ENCODE measurements at places on chromosomes 4 and X.

DNA sequence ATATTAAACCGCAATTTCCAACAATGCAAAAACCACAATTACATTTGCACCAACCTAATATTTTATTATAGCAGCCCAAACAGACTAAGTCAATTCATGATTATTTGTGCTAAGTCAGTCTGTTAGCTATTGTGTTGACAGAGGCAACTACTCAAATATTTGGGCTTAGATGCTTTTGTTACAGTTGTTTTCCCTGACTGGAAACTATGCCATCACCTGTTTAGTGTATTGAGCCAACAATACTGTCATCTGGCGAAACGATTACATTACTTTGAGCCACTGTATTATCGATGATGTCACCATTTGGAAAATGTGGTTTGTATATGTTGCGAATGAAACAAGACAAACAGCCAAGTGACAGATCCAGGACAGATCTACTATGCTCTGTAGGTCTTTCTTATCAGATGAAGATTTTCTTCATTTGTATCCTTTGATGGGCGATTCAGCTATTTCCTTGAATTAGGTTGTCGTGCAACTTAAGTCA is 38.7 kb upstream of the INTS6L start:
- no peak for DNase-seq

- peak; percentile 62 for DNase-seq
These were observed 6.8 kb upstream of the CLCN5 start for GRCh38 chrX:49915361-49916222.

DNA sequence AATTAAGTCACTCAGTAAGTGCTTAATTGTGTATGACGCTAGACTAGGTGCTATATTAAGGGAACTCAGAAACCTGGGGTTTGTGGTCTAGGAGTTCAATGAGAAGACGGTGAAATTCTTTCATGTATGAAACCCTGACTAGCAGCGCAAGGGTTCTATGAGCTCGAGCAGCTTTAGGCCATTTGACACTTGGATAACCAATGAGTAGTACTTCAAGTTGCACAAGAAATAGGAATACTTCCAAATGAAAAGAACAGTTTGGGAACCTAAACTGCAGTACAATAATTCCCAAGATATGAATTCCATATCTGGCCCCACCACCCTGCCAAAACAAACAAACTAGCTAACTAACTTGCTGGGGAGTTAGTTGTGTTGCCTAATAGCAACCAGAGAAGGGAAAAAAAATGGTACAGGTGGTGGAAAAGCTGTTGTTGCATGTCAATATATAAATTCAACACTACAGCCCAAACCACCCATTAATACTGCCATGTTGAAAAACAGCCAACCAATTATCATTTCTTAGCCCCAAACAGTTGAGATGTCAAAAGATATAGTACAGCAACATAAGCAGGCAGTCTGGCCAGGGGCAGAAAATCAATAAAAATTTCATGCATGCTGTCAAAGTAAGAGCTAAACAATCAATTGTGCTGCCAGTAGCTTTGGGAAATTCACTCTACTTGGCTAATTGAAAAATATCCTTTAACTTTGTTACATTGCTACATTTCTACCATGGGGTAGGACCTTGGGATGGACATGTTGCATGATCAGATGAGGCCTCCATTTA is 54.6 kb upstream of the MCF2 start:
- DNase-seq = peak; percentile 56

DNA sequence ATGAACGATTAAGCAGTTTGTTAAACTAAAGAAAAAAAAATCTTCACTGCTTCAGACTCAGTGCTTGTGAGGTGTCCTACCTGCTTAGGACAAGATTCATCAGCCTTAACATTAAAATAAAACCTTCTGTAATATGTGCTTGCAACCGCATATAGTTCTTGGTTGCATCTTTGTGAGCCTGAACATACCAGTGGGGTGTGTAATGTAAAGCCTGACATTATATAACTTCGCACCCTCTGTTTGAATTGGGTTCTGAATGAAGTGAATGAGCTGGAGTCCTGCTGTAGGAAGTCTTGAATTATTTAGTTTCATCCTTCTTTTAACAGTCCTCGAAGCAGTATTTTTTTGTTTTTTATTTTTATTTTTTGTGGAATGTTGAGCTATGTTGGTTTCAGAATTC is 3.1 kb downstream of the KDM6A start:
- DNase-seq = no peak

GRCh38 chr4:32140636-32141035 is 1420.5 kb downstream of the PCDH7 start:
- DNase-seq = peak; percentile 80

DNA sequence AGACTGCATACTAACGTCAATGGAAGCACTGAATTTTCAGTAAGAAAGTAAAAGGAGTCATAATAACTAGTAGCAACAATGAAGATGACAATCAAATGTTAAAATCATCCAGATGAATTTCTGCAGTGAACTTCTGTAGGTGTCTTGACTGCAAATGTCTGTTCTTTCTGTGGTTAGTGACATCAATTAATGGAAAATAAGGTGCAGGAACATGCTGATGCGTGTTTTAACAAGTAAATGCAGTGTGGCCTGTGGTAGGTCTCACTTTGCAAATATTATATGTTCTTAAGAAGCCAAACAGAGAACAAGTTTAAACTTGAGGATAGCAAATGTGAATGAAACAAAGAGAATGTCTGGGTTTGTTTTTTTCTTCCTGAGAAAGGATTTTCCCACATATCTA is 2.6 kb upstream of the DTHD1 start:
- DNase-seq = no peak

GRCh38 chr4:101306225-101306624 is 41.1 kb downstream of the PPP3CA start:
- DNase-seq = peak; percentile 14

GRCh38 chrX:45208121-45208856 is 7.6 kb upstream of the DIPK2B start:
- no peak for DNase-seq

GRCh38 chr4:26204249-26204825 is 116.5 kb upstream of the RBPJ start:
- no peak for DNase-seq

DNA sequence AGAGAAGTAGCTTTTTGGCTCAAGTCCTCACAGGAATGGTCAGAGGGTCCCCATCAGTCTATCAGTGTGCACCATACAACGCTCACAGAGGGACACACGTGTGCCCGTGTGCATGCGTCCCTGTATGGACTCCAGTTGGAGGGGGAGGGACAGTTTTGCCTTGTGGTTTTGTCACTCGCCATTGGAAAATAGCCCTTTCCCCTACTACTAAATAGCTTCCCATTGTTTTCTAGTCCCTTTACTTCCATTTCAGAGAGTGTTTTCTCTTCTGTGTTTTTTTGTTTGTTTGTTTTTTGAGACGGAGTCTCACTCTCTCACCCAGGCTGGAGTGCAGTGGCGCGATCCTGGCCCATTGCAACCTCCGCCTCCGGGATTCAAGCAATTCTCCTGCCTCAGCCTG is 34.9 kb downstream of the WDR13 start:
- DNase-seq = no peak

DNA sequence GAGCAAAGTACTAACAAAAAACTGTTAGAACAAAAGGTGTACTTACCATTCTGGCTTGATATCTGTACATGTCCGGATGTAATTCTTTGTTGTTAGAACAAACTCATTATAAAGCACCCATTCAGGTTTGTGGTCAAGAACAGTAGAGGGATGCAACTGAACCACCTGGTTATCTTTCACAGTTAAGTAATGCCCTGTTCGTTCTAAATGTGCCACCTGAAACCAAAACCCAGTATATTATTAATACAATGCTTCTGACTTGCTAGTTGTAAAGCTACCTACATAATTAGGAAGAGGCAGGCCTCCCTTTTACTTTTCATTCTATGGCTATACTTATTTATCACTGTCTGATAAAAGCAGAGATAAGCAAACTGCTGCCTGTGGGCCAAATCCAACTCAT is 54.8 kb downstream of the DHX15 start:
- DNase-seq = no peak

All from iris pigment epithelial cell (primary cell).